ENCODE measurements at places on chromosomes 11 and 22.

GRCh38 chr11:134581121-134581626 lies 169.1 kb upstream of the B3GAT1 start:
- no peak for DNase-seq

GRCh38 chr22:24483976-24484545 lies 11.1 kb upstream of the UPB1 start:
- no peak for DNase-seq

DNA sequence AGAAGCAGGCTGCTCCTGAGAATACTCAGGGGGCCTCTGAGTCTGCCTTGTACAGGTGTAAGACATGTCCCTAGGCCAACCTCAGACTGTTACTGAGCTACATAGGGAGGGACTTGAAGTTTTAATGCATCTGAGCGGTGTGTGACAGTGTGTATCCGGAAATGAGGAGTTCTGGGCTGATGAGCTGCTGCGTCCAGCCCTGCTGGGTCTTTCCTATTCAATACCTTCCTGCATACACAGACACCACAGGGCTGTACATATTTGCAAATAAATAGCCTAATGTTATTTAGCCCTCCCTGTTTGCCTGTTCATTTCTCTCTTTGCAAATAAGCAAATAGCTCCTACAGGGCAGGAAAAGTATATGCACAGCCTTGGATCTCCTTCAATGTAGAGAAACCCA lies 134.7 kb upstream of the KIRREL3 start:
- DNase-seq = no peak

- peak; percentile 80 for DNase-seq
These were observed 471.0 kb downstream of the INSC start for GRCh38 chr11:15585602-15586331.

- DNase-seq = no peak
These were observed 24.4 kb upstream of the ACR start for GRCh38 chr22:50713571-50714056.

DNA sequence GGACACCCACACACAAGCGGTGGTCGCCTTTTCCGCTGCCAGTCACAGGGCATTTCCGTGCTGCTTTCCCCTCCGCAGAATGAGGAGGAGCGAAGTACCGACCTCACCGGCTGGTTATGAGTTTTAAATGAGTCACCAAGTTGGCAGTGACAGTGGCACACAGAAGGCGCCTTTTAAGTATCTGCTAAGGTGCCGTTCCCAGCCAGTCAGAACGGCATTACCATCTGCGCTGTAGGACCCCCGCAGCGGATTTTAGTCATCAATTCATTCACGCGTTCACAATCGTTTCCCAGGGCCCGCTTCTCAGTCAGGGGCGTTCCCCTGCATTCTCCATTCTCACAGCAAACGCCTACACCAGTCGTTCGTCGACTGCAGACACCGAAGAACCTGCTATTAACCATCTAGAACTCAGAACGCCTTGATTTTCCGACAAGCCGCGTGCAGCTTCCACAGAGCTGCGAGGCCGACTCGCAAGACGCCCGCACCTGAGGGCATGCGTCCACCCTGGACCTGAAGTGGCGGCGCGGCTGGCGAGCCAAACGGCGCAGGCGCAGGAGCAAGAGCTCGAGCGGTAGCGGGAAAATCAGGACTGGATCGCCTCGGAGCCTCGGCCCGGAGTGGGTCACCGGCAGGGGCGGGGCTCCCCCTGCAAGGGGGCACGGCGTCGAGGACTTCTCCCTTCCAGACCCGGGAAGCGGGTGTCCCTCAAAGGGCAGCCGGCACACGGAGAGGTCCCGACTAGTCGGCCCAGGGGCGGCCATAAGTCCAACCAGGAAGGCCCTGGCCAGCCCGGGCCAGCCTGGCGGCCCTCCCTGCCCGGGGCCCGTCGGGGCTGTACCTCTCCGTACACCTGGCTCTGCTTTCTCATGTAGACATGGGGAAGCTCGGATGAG lies 642 bp downstream of the CYP2R1 start:
- DNase-seq = peak; percentile 91

GRCh38 chr11:119173453-119173852 lies 4.9 kb downstream of the NLRX1 start:
- DNase-seq = no peak

- DNase-seq = no peak
These were observed 90.1 kb downstream of the TYR start for GRCh38 chr11:89267660-89268302.

DNA sequence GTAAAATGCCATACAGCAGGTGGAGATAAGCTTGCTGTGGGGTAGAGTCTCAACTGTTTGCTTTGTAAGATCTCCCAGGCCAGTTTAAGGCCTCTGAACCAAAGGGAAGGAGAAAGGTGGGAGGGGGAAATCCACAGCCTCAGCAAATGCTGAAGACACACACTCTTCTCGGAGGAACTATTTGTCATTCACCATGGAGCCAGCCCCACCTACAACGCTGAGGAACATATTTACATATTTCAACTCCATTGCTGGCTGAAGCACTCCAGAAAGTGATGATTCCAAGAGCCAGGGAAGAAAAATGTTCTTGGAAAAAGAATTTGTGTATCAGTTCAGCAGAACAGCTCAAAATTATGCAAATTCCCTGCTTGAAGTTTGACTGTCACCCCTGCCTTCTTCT lies 6.5 kb downstream of the TENM4 start:
- DNase-seq = no peak

DNA sequence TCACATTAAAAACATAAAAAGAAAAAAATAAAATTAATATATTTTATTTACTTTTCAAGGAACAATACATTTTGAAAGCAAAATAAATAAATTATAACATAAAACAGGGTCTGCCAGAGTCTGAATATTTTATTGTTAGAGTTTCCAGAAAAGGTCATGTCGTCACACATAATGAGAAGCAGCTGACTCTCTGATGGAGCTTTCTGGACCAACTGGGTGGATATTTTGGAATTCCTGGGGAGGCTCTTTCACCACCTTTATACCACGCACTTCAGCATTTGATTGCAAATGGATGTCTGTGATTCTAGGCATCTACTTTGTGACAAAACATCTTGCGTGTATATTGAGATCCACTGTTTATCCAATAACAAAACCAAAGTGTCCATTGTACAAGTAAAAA lies 455.0 kb upstream of the CCDC179 start:
- DNase-seq = peak; percentile 26

GRCh38 chr11:62980133-62980760 lies 4.5 kb downstream of the SLC22A6 start:
- DNase-seq = no peak

DNA sequence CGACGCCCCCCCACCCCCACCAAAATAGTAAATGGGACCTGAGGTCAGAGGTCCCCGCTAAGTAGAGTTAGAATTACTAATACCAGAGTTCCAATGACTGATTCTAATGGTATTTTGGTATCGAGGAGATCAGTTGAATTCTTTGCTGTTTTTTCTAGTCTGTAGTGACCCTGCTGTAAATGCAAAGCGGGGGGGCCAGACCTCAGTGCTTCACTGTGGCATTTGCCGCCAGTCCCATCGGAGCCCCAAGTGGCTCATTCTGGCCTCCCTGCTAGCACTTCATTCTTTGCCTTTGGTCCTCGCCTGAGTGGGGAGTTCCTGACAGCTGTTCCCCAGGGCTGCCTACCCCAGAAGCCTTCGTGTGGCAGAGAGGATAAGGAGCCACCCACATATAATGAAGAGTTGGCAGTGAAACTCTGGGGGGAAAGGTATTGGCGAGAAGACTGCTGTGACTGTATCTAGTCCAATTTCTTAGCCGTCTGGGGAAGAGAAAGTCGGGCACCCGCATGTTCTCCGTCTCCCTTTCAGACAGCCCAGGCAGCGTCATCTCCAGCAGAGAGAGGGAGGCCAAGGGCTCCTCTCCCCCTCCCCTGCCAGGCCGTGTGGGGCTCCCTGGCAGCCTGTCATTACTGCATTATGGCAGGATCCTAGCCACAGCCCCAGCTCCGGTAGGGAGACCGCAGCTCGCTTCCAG lies 19.4 kb upstream of the CABP7 start:
- no peak for DNase-seq

DNA sequence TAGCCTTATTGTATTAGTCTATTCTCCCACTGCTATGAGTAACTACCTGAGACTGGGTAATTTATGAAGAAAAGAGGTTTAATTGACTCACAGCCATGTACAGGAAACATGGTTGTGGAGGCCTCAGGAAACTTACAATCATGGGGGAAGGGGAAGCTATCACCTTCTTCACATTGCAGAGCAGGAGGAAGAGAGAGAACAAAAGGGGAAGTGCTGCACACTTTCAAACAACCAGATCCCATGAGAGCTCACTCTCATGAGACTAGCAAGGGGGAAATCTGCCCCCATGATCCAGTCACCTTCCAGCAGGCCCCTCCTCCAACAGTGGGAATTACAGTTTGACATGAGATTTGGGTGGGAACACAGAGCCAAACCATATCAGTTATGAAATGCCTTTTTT lies 179.4 kb downstream of the ARHGAP42 start:
- no peak for DNase-seq

GRCh38 chr11:83302151-83302550 lies 16.0 kb upstream of the CCDC90B start:
- DNase-seq = no peak

DNA sequence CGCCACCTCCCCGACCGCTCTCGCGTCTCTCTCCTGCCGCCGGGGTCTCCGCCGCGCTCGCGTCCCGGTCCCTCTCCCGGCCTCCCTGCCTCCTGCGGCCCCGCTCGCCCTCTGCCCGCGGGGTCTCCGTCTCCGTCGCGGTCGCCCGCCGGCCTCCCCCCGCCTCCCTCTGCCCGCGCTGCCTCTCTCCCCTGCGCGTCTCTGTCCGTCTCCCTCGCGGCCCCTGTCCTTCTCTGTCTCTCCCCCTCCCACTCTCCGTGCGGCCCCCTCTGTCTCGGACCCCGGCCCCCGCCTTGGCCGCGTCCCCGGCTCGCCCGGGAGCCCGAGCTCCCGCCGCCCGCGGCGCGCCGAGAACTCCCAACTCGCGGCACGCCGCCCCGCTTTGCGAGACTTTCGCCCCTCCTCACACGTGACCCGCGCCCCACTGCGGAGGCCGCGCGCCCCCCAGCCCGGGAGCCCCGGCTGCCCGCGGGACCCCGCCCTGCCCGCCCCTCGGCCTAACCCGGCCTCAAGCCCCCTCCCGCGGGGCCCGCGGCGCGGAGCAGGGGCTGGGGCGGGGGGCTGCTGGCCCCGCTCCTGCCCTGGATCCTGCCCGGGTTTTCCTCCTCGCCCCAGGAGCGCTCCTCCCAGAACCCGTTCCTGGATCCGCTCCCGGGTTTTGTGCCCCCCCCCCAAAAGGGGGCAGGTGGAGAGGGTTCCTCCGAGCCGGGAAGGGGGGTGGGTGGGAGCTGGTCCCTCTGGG lies 702 bp upstream of the KCNJ4 start:
- no peak for DNase-seq

- no peak for DNase-seq
These were observed 26.4 kb downstream of the IGLL5 start for GRCh38 chr22:22913989-22914388.

DNA sequence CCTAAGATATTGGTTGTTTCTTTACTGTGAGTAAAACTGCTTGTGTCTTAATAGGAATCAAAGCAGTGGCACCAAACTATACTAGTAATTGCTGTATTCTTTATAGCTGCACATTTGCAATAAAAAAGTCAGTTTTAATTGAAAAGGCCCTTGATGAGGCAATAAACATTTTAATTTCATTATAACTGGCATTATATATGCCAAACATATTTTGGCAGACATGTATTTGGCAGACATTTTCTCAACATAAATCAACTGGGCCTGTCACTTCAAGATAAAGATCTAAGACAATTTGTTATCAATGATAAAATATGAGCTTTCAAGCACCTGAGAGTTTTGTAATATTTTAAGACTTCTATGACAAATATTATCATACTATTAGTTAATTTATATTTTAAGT lies 245.7 kb downstream of the SBF2 start:
- no peak for DNase-seq

DNA sequence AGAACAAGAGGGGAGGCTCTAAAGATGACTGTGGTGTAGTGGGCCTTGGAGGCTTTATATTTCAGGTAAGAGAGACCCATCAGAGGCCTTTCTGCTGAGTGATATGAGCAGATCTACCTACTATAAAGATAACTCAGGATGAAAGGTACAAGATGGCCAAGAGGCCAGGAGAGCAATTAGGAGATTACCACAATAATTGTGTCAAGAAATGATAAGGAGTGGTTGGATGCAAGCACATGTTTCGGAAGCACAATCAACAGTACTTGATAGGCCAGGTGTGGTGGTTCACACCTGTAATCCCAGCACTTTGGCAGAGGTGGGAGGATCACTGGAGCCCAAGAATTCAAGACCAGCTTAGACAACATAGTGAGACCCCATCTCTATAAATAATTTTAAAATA lies 43.8 kb downstream of the SIK3 start:
- DNase-seq = no peak

- peak; percentile 35 for DNase-seq
These were observed 47.2 kb upstream of the SYT7 start for GRCh38 chr11:61627850-61628661.

- no peak for DNase-seq
These were observed 86.5 kb downstream of the MN1 start for GRCh38 chr22:27715106-27715505.

DNA sequence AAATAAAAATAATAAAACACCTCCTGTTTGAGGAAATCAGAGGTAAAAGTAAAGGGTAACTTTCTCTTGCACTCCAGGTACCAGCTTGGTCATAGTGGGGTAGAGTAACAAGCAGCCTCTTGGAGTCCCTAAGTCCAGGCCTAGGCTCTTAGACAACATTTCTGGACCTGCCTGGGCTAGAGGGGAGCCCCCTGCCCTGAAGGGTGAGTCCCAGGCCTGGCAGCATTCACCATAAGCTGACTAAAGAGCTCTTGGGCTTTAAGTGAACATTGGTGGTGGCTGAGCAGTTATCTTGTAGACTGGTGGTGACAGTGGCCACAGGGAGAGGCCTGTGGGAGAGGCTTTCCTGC lies 18.6 kb upstream of the OR56A3 start:
- no peak for DNase-seq

- DNase-seq = no peak
These were observed 59.6 kb downstream of the ATXN10 start for GRCh38 chr22:45731041-45731797.

- DNase-seq = no peak
These were observed 38.5 kb downstream of the TNRC6B start for GRCh38 chr22:40216041-40216756.

GRCh38 chr11:122235615-122236014 lies 119.6 kb upstream of the BLID start:
- DNase-seq = no peak

- DNase-seq = no peak
These were observed 54.2 kb downstream of the CLPB start for GRCh38 chr11:72380132-72380503.

Data from muscle of back (tissue), 13 donors.